ENCODE measurements at places on chromosomes 6 and 20. TPM values are rescaled to one million over a fixed set of nuclear protein-coding genes. Genes with fewer than 3 reads are reported as not detected.

DNA sequence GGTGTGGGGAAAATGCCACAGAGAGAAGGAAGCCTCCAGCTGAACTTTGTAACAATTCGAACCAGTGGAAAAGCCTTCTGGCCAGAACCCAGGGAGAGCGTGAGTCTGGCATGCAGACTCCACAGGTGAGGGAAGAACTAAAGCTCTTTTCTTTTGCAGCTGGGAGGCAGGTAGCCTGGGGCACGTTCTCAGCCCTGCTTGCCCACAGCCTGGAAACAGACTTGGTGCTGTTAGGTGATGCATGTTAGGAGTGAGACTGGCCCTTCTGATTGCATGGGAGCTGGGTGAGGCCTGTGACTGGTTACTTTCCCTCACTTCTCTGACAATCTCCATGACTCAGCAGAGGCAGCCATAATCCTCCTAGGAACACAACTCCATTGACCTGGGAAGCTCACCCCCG, 34.2 kb downstream of the PROKR2 start:
- no peak for DNase-seq

GRCh38 chr6:123636782-123637181, at the start of gene TRDN:
Gene TRDN, minus strand, starts transcription at chr6:123636950. Its CDS starts 175 bp downstream, at chr6:123636775.
- DNase-seq, result no peak

Gene ASIP
- 0.15 TPM for polyA plus RNA-seq

Gene GCLC
- polyA plus RNA-seq, result 11.2 TPM

DNA sequence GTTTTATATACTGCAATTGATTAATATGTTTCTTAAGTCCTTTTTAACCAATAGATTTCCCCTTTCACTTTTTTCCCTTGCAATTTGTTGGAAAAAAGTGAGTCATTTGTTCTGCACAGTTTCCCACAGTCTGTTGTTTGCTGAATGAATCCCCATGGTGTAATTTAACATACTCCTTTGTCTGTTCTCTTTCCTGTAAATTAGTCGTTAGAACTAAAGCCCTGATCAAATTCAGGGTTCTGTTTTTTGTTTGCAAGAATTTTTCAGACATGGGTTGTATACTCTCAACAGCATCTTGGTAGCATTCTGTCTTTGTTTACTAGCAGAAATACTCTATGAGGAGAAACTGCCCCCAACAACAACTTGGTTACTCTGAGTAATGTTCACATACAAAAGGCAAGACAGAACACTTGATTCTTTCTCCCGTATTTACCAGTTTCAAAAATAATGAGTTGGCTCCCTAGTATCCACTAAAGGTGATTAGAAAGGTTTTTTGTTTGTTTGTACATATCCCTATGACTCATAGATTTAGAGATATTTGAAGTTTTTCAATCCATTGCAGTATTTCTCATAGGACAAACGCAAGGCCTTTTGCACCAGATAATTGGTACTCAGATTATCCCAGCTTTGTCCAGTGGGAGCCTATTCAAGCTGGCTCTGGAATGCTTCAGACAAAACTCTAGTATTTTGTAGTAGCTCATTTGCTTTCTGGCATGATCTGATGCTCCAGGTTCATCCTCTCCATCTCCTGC, 16.5 kb downstream of the BLOC1S5 start:
- no peak for DNase-seq

- peak; percentile 70 for DNase-seq
Measured at GRCh38 chr6:11538052-11538818, 686 bp downstream of the TMEM170B start.

Gene HS3ST5
- polyA plus RNA-seq, result 0.02 TPM

DNA sequence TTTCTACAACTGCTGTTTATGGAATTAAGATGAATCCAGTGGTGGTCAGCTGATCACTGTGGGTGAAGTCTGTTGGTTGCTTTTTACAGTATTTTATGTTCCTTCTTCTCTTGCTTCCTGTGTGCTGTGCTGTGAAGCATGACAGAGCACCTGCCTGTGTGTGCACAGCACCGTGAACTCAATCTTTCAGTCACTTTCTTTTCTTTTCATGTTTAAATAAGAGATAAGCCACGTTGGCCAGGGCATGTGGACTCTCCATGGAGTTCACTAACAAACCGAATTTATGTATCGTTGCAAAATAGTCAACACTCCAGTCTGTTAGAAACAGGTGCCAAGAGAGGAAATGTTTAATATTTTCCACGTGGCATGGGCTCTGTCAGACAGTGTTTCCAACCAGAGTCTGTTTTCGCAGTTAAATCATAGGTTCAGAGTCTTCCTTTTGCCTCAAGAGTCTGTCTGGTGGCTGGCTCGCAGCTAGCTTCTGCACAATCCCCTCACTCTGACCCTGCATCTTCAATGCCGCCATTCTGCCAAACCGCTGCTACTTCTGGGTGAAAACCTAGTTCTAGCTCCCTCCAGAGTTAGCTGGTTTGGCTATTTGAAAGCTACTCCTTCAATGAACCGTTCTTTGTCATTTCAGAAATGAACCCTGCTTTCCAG, 73.2 kb downstream of the QRSL1 start:
- DNase-seq, result no peak

Gene TMEM151B
- 0.10 TPM for polyA plus RNA-seq

DNA sequence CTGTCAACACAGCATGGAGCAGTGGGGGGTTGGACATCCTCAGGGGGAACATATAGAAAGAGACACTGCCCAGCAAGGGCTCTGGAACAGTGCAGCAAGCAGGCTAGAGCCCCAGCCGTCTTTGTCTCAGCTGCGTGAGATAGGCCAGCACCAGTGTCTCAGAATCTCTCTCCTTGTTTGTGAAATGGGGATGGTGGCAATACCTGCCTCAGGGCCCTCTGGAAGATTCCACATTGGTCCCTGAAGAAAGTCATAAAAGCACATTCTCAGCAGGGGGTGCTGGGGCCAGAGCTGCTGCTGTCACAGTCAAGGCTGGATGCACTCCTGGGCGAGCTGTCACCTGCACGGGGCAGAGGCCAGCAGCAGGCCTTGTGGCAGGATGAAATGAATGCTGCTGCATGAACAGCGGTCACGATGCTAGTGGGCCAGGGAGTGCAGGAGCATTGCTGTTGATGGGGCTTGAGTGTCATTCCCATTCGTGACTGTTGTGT, 121.7 kb downstream of the SYCP2 start:
- peak; percentile 10 for DNase-seq

DNA sequence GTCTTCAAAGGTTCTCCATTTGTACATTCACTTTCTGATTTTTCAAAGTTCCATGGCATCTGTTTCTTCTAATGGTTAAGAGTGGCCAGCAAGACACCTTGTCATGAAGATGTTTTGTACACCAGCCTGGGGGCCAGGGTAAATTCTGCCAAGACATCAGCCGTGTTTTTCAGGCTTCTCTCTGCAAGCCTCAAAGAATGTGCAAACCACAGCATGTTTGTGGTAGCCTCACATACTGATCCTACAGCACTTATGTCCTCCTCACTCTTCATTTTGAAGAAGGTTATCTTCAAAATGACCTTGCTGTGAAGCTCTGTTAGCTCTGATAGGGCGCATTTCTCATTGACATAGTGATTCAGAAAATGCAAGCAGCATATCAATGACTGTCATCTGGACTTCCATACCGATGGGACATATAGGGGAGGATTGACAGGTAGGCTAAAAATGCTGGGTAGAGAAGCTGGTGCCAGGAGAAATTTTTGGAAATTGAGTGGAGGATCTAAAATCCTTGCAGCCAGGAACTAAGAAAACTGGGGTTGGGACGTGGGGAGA, 59.3 kb upstream of the SPTLC3 start:
- DNase-seq, result no peak

Gene SOX4
- polyA plus RNA-seq, result 5.5 TPM

GRCh38 chr20:7274870-7275269, 507.4 kb downstream of the BMP2 start:
- DNase-seq, result no peak

DNA sequence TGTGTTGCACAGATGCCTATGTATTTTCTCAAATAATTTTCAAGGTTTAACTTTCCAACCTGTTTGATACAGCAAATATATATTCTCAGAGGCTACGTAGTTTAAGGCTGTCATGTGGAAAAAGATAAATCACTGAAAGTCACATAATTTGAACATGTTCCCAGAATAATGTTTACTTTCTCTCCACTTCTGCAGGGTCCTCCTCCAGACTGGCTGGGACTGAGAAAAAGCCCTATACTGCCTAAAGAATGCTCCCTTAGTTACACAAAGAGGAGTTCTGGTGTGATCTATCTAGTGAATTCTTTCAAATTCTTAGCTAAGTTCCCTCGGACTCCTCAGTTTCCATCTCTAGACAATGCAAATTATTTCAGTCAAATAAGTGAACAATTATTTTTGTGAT, 411.0 kb downstream of the C6orf118 start:
- no peak for DNase-seq

GRCh38 chr6:87698547-87699006, 3.5 kb downstream of the AKIRIN2 start:
- DNase-seq, result no peak

DNA sequence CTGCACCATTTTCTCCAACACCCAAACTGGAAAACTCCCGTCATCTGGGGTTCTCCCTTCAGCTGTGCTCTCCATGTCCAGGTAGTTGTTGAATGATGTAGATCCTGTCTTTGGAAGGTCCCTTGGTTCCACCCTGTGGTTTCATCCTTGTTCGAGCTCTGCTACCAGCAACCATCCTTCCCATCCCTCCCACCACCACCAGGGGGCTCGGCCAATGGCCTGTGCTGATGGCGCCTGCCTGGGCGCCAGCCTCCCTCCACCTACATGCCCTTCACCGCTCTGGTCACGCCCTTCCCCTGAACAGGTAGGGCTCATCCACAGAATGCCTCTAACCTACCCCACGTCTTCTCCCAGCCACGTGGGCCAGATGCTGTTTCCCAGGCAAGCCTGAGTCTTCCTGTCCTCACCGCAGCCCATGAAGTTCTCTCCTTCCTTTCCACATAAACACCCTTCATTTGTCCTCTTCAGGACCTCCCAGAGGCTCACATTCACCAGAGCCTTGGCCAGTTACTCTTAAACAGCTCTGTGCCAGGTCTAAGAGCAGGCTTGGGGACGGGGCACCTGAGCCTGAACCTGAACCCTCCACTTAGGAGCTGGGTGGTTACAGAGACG, 75.1 kb upstream of the DUSP22 start:
- DNase-seq, result peak; percentile 66

GRCh38 chr6:166955865-166956443, 396 bp downstream of the RNASET2 start:
- DNase-seq, result no peak

GRCh38 chr6:43129434-43130194, 41.5 kb upstream of the SRF start:
- peak; percentile 84 for DNase-seq

Gene PTCRA
- polyA plus RNA-seq, result not detected

Gene TMEM200A
- 36.0 TPM for polyA plus RNA-seq

- DNase-seq, result no peak
Measured at GRCh38 chr6:169252505-169253189, 999 bp downstream of the THBS2 start.

Gene VSX1
- not detected for polyA plus RNA-seq

- no peak for DNase-seq
Measured at GRCh38 chr20:34459209-34459897, 56.9 kb upstream of the DYNLRB1 start.

- no peak for DNase-seq
Measured at GRCh38 chr6:80438772-80439171, 332.3 kb downstream of the BCKDHB start.

GRCh38 chr6:119209452-119210205, 131.2 kb upstream of the FAM184A start:
- no peak for DNase-seq

GRCh38 chr20:21225215-21225947, 77.8 kb upstream of the XRN2 start:
- DNase-seq, result no peak

DNA sequence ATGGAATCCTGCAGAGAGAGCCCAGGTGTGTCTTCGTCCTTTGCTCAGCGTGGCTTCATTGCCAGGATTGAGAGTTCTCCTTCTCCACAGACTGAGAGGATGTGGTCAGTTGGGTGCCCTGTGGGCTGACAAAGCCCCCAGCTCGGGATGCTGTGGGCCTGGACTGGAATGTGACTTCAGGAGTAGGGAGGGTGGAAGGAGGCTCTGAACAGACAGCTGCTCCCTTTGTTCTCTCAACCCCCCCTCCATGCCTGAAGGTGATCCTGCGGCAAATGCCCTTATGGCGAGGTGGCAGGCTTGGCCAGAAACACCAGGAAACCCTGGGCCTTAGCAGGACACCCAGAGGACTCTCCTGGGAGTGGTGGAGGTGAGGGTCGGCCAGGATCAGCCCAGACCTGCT, 1.8 kb upstream of the CST5 start:
- no peak for DNase-seq

GRCh38 chr6:129662980-129663431, 47.0 kb downstream of the ARHGAP18 start:
- no peak for DNase-seq

- DNase-seq, result no peak
Measured at GRCh38 chr6:15539722-15540270, 123.0 kb downstream of the DTNBP1 start.

Gene EFCAB8
- not detected for polyA plus RNA-seq

DNA sequence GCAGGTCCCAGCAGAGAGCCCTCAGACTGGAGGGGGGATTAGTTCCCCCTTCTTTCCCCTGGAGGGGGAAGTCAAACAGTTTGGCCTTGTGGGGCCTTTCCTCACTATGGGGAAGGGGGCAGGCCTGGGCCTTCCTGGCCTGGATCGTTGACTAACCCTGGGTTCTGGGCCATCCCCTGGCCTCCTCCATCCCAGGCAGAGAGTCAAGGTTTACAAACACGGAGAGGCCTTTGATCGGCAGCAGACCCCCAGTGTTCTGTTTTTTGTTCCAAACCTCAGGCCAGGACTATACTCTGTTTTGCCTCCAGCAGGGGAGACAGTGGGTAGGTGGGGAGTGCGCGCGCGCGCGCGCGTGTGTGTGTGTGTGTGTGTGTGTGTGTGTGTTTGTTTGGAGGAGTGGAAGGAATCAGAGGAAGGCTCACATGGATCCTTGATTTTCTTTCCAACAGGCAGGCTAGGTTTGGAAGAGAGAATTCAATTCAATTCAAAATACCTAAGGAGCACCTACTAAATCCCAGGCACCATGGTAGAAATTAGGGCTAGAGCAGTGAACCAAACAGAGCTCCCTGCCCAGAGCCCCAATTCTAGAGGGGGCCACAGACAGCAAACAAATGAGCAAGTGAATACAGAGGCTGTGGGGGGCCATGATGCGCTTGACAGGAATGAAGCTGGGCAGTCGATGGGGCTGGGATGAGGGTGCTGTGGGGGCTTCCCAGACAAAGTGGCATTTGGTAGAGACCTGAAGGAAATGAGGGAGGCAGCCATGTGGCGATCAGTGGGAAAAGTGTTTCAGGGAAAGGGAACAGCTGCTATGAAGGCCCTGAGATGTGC, 14.8 kb downstream of the TP53RK start:
- no peak for DNase-seq

Gene KPNA5
- polyA plus RNA-seq, result 1.9 TPM

GRCh38 chr6:109165392-109165974, 70.2 kb downstream of the CEP57L1 start:
- no peak for DNase-seq

DNA sequence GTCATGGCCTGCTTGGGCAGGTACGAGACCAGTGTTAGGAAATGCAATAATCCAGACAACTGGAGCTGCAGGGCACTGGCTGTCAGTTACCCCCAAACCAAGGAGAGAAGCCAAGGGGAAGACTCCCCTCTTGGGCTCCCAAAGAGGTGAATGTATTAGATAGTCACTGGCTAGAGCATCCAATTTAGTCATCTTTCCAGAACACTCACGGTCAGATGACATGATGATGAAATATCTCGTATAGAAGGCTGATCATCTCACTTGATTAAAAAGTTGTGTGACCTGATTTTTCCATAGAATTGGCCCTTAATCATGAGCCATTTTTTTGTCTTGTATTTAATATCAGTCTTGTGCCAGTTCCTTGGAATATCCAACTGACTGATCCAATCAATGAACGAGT, 40.7 kb downstream of the SLC22A3 start:
- no peak for DNase-seq
